ENCODE measurements at places on chromosomes 7 and 10. TPM values are rescaled to one million over a fixed set of nuclear protein-coding genes. Genes with fewer than 3 reads are reported as not detected.

DDIT4 gene
- total RNA-seq = 71.4 TPM

TMEM184A gene
- total RNA-seq = 0.32 TPM

JCAD gene
- 25.6 TPM for total RNA-seq

DNA sequence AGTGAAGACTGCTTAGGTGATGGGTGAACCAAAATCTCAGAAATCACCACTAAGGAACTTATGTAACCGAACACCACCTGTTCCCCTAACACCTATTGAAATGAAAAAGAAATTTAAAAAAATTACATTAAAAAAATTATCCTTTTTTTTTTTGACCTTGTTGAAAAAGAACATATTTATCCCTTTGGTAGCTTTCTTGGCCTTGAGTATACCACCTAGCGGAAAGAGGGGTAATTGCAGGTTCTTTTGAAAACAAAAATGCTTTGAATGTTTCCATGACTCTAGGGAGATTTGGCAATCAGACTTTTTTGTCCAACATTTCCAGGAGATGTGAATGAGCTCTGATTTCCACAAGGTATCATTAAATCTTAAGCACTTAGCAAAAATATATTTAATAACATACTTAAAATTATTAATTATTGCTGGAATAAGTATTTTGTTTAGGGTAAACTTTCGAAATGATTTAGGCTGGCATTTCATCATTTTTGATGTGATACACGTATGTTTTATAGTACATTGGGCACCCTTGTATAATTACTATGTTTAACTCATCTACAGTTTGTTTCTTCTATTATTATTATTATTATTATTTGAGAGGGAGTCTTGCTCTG is 47.0 kb upstream of the ELMO1 start:
- DNase-seq = no peak

DNA sequence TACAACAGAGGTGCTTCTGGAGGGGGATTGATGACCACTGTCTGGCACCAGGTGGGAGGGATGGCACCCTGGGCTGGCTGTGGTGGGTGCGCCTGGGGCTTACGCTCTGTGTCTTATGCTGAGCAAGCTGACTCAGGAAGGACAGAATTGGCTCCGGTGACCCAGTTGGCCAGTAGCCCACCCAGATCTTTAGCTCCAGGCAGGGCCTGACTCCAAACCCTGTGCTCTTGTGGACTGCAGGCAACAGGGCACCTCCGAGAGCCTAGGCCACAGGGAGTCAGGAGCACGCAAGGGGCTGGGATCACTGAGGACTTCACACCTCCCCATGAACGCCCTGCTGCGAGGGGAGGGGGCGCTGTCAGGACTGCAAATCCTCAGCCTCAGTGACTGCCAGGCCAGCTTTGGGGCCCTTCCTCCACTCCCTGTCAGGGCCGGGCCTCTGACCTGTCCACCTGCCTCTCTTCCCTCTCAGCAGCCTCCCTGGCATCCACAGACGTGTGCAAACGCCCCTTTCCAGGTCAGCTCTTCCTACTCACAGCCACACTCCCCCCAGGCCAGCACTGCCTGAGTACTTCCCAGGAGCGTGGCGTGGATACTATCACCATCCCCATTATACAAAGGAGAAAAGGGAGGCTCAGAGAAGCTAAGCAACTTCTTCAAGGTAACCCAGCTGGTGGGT is 118.7 kb downstream of the SLIT1 start:
- no peak for DNase-seq

- no peak for DNase-seq
Measured at GRCh38 chr10:55024713-55025112, 223.7 kb upstream of the PCDH15 start.
